ENCODE measurements at places on chromosomes 4 and X.

DNA sequence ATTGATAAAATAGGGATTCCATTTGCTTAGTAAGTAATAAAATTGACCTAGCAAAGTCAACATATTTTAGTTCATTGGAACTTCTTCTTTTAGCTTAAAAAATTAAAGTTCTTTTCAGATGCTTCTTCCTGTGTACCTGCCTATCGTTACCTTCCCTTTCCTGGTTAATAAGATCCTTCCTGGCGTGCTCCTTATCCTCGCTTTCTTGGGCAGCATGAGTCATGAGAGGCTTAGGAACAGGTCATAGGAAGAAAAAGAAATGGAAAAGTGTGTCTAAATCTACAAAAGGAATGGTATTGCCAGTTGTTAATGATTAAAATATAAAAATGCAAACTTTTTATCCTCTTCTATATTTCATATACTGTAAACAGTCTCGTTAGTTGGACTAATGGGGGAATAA is 170.3 kb downstream of the DCTD start:
- no peak for DNase-seq

DNA sequence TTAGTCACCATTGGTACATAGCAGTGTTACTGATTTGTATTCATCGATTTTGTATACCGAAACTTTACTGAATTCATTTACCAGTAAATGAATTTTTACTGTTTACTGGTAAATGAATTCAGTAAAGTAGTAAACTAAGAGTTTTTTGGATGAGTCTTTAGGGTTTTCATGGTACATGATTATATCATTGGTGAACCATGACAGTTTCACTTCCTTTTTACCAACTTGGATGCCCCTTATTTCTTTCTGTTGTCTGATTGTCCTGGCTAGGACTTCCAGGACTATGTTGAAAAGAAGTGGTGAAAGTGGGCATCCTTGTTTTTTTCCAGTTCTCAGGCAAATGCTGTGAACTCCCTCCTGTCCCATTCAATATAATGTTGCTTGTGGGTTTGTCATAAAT is 494.9 kb downstream of the GALNTL6 start:
- DNase-seq, result no peak

GRCh38 chrX:44071070-44071645 is 98.0 kb upstream of the NDP start:
- no peak for DNase-seq

DNA sequence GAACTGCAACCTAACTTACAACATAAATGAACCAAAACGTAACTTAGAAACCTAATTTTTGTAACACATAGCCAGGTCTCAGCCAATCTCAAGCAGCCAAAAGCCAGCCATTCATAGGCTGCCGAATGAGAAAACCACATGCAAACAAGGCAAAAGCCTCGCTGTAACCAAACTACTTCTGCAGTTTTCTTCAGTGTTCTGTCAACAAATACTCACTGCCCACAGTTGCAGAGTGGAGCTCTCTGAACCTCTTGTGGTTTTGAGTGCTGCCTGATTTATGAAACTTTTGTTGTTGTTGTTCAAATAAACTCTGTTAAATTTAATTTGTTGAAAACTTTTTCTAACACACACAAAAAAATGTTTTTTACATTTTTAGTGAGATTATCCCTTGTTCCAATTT is 251.2 kb downstream of the PAPSS1 start:
- no peak for DNase-seq

DNA sequence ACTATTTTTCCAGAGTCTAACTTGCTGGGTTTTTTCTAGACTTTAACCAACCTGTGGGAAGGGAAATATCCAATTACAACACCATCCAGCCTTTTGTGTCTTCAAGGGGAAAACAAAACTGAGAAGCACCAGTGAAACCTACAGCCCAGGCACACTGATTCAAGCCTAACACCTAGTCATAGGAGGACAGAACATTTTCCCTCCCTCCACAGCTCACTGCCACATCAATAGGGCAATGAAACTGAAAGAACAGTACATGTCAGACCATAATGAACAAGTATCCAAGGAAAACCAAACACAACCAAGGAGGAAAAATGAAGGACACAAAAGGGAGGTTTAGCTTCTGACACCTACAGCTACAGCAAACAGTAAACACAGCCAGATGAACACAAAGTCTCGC is 17.6 kb downstream of the MAGEA8 start:
- DNase-seq, result no peak

GRCh38 chr4:152081024-152081423 is 320.2 kb upstream of the GATB start:
- no peak for DNase-seq

DNA sequence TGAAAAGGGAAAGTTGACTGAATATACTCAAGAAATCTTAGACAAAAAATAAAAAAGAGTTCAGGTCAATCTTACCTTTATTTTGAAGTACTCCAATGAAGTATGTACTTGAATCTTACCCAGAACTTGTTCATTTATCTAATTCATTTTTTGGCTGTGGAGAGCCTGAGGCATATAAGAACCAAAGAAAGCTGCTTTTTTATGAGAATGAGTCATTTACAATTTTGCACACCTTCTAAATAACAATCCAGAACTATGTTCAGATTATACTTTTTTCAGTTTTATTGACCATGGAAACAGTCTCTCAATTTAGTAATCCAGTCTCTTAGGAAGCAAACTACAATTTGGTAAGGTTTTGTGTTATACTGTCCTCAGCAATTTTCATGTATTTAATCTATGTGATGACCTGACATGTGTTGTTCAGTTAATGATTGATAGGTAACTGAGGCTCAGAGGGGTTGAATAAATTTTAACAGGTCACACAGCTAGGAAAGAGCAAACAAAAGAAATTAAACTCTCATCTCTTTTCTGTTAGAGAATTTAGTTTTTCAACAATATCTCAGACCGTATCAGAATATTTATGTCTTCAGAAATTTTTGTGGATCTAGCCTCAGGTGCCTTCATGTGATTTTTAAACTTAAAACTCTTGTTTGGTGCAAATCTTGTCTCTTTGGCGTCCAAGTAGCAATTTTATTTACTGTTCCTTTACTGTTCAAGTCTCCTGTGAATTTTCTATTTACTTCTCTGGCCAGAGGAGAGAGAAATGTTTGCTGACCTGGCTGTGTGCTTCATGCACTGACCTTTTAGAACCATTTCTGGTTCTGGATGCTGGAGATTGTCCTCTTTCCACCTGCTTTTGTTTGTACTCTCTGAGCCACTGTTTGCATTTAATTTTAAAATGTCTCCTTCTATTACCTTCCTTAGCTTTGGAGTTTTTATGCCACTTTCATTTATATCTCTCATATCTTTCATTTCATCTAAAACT is 1453.4 kb downstream of the STIM2 start:
- no peak for DNase-seq

DNA sequence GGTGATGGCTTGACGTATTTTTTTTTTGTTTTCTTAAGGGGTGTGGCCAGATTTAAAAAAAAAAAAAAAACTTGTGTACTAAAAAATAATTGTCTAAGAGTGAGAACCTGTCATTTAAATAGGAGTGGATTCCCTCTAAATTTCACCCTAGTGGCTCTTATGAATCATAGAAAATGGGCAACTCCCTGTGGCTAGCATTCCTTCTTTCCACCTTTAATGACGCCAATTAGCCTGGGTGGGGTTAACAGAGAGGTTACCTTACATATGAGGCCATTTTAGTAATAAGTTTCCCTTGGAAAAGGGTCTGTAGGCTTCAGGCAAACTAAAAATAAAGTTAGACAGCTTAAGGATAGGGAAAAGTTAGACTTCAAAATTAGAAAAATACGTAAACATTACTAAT is 223.5 kb upstream of the FAM241A start:
- no peak for DNase-seq

- peak; percentile 4 for DNase-seq
Measured at GRCh38 chr4:10203851-10204250, 87.3 kb upstream of the WDR1 start.

GRCh38 chrX:114798907-114799306 is 215.0 kb downstream of the HTR2C start:
- DNase-seq, result no peak

Measured in D341Med (cell line).